ENCODE measurements at places on chromosomes 7 and 10. TPM values are rescaled to one million over a fixed set of nuclear protein-coding genes. Genes with fewer than 3 reads are reported as not detected.

Gene ECHDC3
- 15.7 TPM for total RNA-seq

Gene CDK1
- 193 TPM for total RNA-seq

Gene CYP26C1
- 0.23 TPM for total RNA-seq

Gene GATAD1
- 47.7 TPM for total RNA-seq

Gene FFAR4
- not detected for total RNA-seq

Gene KAZALD1
- 36.1 TPM for total RNA-seq

Gene GIMAP4
- total RNA-seq = not detected

Gene TMEM140
- 1.3 TPM for total RNA-seq

Gene ASAH2
- 5.7 TPM for total RNA-seq

Gene HGF
- total RNA-seq = not detected

Measured in NCI-H460 (cell line).